Activated gamma-delta T cell (primary cell): ENCODE measurements at places on chromosomes 4 and X.

GRCh38 chrX:21978346-21978745 lies 37.8 kb downstream of the SMS start:
- no peak for DNase-seq

- no peak for DNase-seq
Observed at GRCh38 chr4:42515156-42515884, 118.0 kb downstream of the SHISA3 start.

DNA sequence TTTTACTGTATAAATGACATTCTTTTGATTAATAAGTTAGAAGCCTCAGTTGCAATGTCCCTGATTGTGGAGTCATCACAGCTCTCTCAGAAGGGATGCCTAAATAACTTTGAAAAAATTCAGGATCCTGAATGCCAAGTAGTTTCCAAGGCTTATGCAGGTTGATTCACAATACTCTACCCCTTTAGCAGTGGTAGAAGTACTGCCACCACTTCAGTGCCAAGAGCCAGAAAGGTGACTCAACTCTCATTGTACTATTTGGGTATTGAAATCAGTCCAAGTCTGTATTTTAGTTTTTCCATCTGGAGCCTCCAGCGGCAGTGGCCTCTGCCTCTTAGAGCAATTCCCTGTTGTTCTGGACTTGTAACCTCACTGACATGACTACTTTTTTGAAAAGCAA lies 320.1 kb upstream of the NDST4 start:
- no peak for DNase-seq

GRCh38 chr4:79249881-79250503 lies 75.9 kb downstream of the NAA11 start:
- DNase-seq: no peak
